ENCODE measurements at places on chromosomes 2 and 18.

GRCh38 chr2:99763764-99764163 is 273.9 kb upstream of the REV1 start:
- DNase-seq: no peak

GRCh38 chr2:26172189-26172870 is 558 bp upstream of the GAREM2 start:
- peak; percentile 31 for DNase-seq

DNA sequence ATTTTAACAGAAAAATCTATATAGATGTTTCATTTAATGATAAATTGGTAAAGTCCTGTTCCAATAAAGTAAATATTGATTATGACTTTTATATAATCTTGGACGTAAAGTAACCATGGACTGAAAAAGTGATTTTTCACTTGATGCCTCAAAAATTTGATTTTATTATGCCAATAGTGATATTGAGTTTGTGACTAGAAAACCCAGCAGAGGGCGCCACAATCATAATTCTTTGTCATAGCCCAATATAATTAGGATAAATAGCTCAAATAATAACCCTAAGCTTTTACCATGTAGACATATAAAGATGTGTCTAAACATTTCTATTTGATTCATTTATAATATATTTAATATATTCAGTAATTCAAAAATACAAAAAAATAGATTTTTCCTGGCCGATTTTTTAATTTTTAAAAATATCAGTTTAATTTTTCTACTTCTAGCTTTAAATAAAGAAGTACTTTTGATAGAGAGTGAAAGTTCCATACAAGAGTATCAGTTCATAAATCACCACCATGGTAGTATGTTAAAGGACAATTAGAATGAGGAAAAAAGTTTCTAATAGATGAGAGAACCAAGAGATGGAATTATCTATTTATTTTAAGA is 30.7 kb downstream of the CAMKMT start:
- peak; percentile 49 for DNase-seq

DNA sequence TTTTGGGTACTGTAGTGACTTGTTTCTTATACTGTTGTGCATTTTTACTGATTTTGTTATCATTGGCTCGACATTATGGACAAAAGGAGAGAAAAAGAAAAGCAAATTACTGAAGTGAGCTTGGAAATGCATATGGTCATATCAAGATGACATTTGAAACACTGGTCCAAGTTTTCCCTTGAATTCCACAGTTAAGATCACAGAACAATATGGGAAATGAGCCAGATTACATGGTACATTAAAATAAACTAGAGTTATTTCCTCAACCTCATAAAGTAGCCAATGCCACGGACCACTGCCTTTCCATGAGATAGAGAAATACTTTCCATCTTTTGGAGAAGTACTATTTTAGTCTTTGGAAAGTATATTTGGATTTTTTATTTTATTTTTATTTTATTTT is 62.0 kb upstream of the SGPP2 start:
- DNase-seq: no peak

- DNase-seq: no peak
These were observed 180.1 kb downstream of the RDH14 start for GRCh38 chr2:18380321-18380720.

- DNase-seq: no peak
These were observed 28.3 kb upstream of the UBE2E3 start for GRCh38 chr2:180952082-180952481.
